ENCODE measurements at places on chromosomes 2 and 18. TPM values are rescaled to one million over a fixed set of nuclear protein-coding genes. Genes with fewer than 3 reads are reported as not detected.

DNA sequence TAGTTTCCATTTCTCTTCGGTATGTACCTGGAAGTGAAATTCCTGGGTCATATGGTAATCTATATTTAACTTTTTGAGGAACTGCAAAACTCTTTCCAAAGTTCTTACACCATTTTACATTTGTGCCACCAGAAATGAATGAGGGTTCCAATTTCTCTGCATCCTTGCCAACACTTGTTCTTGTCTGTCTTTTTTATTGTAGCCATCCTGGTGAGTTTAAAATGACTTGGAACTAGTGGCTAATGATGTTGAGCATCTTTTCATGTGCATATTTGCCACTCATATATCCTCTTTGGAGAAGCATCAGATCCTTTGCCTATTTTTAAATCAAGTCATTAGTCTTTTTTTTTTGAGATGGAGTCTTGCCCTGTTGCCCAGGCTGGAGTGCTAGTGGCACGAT, 59.4 kb downstream of the MALT1 start:
- DNase-seq, result no peak
- H3K4me1 ChIP-seq, result no peaks in the 10 kb centered on the region
- H3K4me3 ChIP-seq, result no peak overlapping the region
- H3K36me3 ChIP-seq, result peaks cover 8% of the 10 kb centered on the region
- H3K27me3 ChIP-seq, result no peaks in the 10 kb centered on the region

DNA sequence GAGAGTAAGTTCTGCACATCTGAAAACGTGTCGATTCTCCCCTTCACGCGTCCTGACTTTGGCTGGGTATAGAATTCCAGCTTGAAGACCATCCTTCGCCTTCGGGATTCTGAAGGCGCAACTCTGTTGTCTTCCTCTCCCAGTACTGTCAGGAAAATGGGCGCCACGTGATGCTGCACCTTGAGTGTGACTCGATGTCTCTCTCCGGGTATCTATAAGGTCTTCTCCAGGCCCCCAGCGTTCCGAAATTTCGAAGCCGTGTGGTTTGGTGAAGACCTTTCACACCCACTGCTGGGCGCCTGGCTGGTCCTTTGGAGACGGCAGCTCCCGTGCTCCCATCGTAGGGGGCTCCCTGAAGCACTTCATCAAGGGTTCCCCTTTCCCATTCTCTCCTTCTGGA, 203.7 kb downstream of the HDAC4 start:
- H3K36me3 ChIP-seq, result no peaks in the 10 kb centered on the region
- H3K27me3 ChIP-seq, result no peaks in the 10 kb centered on the region
- H3K4me3 ChIP-seq, result no peak overlapping the region
- peaks cover 9% of the 10 kb centered on the region for H3K4me1 ChIP-seq
- no peak for DNase-seq
- no peak overlapping the region for H3K27ac ChIP-seq

GRCh38 chr18:66958309-66958708, 354.4 kb upstream of the CDH19 start:
- no peak for DNase-seq
- H3K27me3 ChIP-seq, result no peaks in the 10 kb centered on the region
- H3K4me1 ChIP-seq, result no peaks in the 10 kb centered on the region

The SLC9A4 gene
- 0.53 TPM for total RNA-seq

The HOXD11 gene
- total RNA-seq, result not detected

The ASB18 gene
- total RNA-seq, result not detected

The ADD2 gene
- 1.8 TPM for total RNA-seq

DNA sequence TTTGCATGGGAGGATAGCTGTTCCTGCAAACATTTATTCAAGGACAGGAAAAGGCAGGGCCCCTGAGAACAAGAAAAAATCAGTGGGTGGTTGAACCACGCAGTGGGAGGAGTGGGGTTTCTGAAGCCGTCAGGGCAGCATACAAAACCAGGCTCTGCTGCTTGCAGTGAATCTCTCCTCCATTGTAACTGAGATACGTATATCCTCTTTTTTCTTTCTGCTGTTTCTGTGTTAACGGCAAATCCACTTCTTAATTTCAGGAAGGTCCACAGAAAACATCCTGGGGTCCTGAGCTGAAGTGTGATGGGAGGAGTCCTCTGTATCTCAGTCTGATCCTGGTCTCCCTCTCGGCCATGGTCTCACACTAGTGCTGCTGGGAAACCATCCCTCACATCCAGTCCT, 27.2 kb upstream of the KCNF1 start:
- no peak overlapping the region for H3K27ac ChIP-seq
- no peak for DNase-seq
- H3K4me3 ChIP-seq, result no peak overlapping the region
- no peaks in the 10 kb centered on the region for H3K27me3 ChIP-seq
- H3K4me1 ChIP-seq, result peaks cover 13% of the 10 kb centered on the region

The DES gene
- total RNA-seq, result 279 TPM

The RABL2A gene
- total RNA-seq, result 3.9 TPM

GRCh38 chr2:212245880-212246279, 292.7 kb downstream of the ERBB4 start:
- H3K27me3 ChIP-seq, result no peaks in the 10 kb centered on the region
- H3K27ac ChIP-seq, result no peak overlapping the region
- no peak for DNase-seq
- no peak overlapping the region for H3K4me3 ChIP-seq

DNA sequence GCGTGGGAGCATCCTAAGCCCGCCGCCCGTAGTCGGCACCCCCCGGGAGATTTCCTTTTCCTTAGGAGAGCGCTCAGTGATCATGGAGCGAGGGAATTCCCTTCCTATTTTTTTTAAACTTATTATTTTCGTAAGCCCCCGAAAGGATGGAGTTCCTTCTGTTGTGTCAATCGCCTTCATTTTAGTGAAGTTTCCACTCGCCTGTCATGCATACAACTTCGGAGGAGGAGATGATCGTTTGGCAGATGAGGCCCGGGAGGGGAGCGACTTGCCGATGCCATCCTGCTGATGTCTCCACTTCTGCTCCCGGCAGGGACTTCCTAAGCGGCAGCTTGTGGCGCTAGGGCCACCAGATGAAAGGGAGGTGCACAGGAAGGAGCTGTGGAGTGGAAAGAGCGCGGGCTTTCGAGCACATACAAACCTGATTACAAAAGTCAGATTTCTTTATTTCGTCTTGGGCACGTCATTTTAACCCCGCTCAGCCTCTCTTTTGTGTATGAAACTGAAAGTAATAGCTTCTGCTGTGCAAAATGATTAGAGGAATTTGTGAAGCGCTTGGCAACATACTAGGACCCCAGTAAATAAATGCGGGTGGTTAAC, at the start of gene ADGRF3:
ADGRF3 (minus strand) TSS at position 336 of the 600 bp plus-strand sequence. CDS start 555 bp downstream, outside the sequence.
- peaks cover 6% of the 10 kb centered on the region for H3K36me3 ChIP-seq
- H3K4me3 ChIP-seq, result peak within 1 kb of the TSS; percentile 95
- H3K4me1 ChIP-seq, result peaks cover 14% of the 10 kb centered on the region
- peak; percentile 1 for DNase-seq
- H3K27ac ChIP-seq, result peak within 1 kb of the TSS; percentile 92

DNA sequence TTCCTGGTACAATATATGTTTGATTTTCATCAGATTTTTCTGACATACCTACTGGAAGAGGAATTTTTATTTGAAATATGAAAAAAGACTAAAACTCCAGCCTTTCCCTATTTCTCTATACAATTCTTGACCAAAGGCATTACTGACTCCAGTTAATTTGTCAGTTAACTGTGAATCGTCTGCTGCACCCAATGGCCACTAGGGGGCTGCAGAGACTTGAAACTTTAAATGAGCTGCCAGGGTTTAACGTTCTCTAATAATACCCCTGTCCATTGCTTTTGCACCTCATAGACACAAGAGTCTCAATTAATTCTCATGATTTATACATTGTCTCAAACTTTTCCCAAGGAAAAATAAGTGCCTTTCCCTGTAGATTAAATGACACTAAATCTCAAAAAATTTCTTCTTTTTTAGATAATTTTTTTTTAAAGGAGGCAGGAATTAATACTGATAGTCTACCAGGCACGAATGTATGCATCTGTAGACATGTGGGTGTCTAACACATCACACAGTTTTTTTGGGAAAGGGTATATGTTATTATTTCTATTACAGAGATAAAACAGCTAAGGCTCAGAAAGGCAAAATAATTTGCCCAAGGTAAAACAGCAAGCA, 1.8 kb upstream of the ALK start:
- H3K36me3 ChIP-seq, result no peaks in the 10 kb centered on the region
- peaks cover 20% of the 10 kb centered on the region for H3K4me1 ChIP-seq
- no peak for DNase-seq
- H3K4me3 ChIP-seq, result no peak overlapping the region

- no peaks in the 10 kb centered on the region for H3K36me3 ChIP-seq
- no peaks in the 10 kb centered on the region for H3K27me3 ChIP-seq
- no peak overlapping the region for H3K27ac ChIP-seq
- H3K4me1 ChIP-seq, result no peaks in the 10 kb centered on the region
- no peak for DNase-seq
- H3K4me3 ChIP-seq, result no peak overlapping the region
These were observed 275.9 kb downstream of the DCC start for GRCh38 chr18:52615943-52616342.

DNA sequence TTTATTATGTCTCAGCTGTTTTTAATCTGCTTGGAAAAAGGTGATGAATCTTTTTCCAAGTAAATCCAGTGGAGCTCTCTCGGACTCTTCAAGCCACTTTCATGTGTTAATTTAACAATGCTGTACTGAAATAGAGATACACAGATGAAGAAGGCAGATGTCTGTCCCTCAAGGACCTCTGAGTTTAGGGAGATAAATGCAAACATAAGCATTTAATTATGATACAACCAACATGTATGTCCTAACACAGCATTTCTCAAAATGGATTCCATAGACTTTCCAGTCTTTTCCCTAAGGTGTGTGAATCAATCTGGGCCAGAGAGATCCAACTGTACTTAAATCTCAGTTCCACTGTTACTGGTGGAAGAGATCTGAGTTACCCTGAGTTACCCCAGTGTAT, 262.4 kb downstream of the RND3 start:
- H3K36me3 ChIP-seq, result no peaks in the 10 kb centered on the region
- no peak overlapping the region for H3K27ac ChIP-seq

DNA sequence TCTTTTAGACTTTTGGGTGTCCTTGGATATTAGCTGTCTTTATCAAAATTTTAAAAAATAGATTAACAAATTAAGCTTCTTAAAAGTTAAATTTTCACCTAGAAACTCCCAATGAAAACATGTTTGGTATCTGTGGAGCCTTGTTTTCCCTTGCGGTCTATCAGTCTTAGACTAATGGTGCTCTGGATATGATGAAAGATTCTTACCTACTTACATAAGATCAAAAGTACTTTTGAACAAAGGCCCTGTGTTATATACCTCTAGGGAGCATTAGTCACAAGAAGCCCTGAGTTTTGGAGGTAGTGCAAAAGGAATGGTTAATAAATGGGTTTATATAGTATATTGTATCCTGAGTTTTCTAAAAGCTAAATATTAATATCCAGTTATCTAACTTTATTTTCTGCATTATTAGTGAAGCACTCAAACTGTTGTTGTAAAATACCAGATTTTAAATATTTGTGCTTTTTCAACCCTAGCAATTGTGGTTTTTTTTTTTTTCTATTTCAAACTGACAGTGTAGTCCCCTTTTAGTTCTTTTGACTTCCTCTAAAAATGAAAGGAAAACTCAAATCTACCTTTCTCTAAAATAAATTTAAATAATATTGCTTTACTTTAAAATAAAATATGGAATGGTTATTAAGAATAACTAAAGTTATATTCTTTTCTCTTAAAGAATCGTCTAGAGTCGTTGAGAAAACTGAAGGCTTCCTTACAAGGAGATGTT, 18.1 kb downstream of the NDC80 start:
- H3K4me3 ChIP-seq, result no peak overlapping the region
- no peak for DNase-seq
- H3K36me3 ChIP-seq, result no peaks in the 10 kb centered on the region
- H3K27me3 ChIP-seq, result no peaks in the 10 kb centered on the region
- no peaks in the 10 kb centered on the region for H3K4me1 ChIP-seq

DNA sequence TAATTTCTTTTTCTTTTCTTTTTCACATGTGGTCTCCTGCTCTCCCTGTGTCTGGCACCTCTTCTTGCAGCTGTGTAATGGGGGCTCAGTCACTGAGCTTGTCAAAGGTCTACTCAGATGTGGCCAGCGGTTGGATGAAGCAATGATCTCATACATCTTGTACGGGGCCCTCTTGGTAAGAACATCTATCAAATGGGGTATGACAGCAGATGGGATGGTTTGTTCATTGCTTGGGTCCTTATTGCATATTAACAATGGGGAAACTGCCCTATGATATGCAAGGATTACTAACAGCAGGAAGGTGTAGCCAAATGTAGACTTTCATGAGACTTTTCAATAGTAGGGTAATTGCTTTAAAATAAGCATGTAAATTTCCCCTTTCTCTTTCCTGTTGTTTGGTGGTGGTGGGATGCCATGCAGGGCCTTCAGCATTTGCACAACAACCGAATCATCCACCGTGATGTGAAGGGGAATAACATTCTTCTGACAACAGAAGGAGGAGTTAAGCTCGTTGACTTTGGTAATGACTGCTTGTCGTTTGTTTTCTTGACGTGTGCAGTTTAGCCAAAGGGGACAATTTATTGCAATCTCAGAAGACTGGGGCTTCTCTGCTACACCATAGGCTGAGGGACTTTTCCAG, 36.5 kb downstream of the MYO3B start:
- H3K4me3 ChIP-seq, result no peak overlapping the region
- DNase-seq, result no peak
- H3K36me3 ChIP-seq, result no peaks in the 10 kb centered on the region
- no peak overlapping the region for H3K27ac ChIP-seq
- H3K27me3 ChIP-seq, result no peaks in the 10 kb centered on the region

- H3K36me3 ChIP-seq, result no peaks in the 10 kb centered on the region
- DNase-seq, result no peak
- no peaks in the 10 kb centered on the region for H3K27me3 ChIP-seq
These were observed 414.8 kb upstream of the FIGN start for GRCh38 chr2:164150604-164151003.

The SLC66A3 gene
- 19.0 TPM for total RNA-seq

GRCh38 chr2:7740114-7740513, 822.9 kb downstream of the RNF144A start:
- H3K4me3 ChIP-seq, result no peak overlapping the region
- no peaks in the 10 kb centered on the region for H3K27me3 ChIP-seq
- no peaks in the 10 kb centered on the region for H3K4me1 ChIP-seq
- no peak for DNase-seq
- no peaks in the 10 kb centered on the region for H3K36me3 ChIP-seq
- no peak overlapping the region for H3K27ac ChIP-seq

The FOXD4L1 gene
- not detected for total RNA-seq

The ST6GAL2 gene
- 0.79 TPM for total RNA-seq

- no peaks in the 10 kb centered on the region for H3K36me3 ChIP-seq
- peaks cover 35% of the 10 kb centered on the region for H3K4me1 ChIP-seq
- no peak overlapping the region for H3K4me3 ChIP-seq
- no peaks in the 10 kb centered on the region for H3K27me3 ChIP-seq
- DNase-seq, result no peak
These were observed 92.6 kb downstream of the ACTR2 start for GRCh38 chr2:65320042-65320725.

Measured in esophagus squamous epithelium (tissue), 5 donors.